ENCODE measurements at places on chromosomes 7 and 10.

DNA sequence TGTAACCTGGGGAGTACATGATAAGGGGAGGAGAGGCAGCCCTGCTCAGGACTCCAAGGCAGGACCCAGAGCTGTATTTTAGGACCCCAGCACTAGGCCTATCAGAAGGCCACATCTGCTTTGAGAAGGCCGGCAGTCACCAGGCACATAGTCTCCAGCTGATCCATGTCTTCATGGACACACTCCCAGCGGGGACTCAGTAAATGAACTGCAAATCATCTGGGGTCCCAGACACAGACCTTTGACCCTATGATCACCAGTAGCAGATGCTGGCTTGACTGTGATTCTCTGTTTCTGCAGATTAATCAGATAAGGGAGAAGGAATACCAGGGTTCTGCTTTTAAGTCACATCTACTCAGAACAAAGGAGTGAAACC, 341.4 kb upstream of the PODXL start:
- DNase-seq: no peak

GRCh38 chr10:107056182-107056581, 108.3 kb downstream of the SORCS1 start:
- no peak for DNase-seq

DNA sequence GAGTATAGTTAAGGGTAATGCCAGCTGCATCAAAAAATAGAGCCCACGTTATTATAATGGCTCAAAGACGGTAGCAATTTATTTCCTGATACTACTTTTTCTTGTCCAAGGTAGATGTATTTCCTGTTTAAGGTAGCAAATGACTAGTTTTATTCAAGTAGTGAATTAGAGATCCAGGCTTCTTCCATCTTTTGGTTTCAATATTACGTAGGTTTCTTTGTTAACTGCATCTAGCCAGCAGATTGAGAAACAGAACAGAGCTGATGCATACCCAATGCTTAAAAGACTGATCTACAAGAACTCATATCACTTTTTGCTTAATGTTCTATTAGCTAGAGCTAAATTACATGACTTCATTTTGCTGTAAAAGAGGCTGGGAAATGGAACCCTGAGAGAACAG, 992.1 kb downstream of the NRG3 start:
- no peak for DNase-seq

DNA sequence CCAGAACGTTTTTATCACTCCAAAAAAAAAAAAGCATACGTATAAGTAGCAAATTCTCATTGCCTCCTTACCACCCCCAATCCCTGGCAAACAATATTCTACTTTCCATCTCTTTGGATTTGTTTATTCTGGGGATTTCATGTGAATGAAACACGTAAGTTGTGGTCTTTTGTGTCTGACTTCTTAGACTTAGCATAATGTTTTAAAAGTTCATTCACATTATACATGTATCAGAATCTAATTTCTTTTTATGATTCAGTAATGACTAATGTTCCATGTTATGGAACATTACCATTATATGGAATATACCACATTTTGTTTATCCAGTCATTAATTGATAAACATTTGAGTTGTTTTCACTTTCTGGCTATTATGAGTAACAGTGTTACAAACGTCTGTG, 12.5 kb upstream of the KLHL7 start:
- DNase-seq: no peak

DNA sequence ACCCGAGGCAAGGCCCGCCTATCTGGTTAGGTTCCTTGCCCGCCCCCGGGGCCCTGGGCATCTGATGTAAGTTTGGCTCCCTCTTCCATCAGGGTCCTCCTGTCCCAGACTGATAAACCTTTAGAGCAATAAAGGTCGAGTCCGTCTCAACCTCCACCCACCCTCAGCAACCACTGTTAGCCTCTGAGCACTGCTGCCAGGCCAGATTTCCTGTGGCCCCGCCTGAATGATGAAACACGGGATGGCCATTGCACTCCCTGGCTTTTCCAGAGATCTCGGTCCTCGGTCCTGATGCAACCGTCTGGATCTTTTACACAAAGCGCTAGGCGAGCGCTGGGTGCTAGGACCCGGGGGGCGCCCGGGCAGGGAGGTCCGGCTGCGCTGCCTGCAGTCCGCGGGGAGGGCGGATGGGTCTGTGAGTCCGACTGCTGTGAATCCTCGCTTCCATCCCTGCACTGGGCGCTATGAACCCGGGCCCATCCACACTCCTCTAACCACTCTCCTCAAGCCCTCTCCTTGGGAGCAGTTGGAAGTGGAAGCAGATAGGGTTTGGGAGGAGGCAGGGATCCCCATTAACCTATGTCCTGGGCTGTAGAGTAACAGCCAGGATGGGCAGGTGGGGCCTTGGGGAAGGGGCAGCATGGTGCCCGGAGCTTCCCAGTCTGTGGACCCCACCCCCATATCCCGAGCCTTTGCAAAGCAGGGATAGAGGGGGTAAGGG, 875 bp upstream of the DDIT4 start:
- no peak for DNase-seq

DNA sequence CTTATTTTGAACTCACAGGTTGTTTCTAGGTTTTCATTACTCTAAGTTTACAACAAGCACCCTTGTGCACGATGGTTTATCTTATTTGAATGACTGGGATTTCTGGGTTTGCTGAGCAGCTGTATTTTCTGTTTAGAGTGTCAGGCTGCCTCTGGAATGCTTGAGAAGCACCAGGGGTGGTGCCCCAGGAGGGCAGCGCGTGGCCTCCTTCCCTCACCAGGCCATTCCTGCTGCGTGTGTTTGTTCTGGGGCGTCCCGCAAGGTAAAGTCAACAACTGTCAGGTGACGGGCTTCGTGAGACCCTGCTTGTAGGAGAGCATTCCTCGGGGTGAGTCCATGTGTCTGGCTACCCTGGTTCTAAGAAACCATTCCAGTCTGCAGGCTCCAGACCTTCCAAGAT, 54.9 kb downstream of the FAM171A1 start:
- no peak for DNase-seq

GRCh38 chr10:60937784-60938654, 6.0 kb downstream of the RHOBTB1 start:
- DNase-seq: no peak

DNA sequence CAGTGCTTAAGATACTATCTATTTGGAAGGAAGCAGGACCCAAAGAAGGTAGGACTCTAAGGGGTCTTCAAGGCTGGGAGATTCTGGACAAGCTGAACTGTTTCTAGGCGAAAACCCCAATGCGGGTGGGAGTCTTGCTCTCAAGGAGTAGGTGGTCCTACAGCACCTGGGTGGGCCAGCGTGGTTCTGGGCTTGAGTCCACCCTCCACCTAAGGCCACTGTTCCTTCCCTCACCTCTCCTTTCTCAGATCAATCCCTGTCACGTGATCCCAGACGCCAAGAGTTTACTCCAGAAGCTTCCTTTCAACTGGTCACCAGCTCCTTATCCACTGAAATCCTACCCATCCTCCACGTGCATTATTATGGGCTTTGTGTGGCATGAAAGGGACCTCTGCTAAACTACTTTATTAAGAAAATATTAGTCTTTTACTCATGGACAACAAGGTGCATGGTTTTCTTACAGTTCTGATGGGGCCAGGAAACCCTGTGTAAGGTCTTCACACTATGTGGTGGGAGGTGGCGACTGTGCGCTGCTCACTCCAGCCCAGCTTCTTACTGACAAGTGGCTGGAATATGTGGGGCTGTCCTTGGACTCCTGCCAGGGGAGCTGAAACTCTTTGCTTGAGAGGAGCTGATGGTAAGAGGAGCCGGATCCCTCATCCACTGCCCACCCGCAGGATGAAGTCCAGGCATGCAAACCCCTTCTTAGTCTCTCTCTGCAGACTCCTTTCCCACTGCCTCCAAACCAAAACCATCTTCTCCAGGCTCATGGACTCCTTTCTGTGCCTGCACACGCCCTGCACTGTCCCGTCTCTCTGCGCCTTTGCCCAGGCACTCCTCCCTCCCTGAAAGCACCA, 1.6 kb downstream of the ZNF746 start:
- DNase-seq: no peak

DNA sequence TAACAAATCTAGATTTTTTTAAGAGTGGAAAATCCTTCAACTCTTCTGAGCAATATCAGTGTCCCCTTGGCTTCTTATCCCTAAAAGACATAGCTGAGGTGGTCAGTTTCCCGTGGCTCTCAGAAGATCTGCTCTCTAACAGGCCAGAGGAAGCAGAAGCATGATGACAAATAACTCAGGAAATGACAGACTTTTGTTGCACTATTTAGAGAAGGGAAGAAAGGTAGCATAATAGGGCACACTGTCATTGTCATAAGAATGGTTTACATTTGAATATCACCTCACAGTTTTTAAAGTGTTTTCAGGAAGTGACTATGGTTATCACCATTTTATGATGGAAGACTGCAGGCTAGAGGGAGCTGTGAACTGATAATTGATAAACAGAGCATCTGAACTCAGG, 33.6 kb upstream of the RAPGEF5 start:
- DNase-seq: no peak

DNA sequence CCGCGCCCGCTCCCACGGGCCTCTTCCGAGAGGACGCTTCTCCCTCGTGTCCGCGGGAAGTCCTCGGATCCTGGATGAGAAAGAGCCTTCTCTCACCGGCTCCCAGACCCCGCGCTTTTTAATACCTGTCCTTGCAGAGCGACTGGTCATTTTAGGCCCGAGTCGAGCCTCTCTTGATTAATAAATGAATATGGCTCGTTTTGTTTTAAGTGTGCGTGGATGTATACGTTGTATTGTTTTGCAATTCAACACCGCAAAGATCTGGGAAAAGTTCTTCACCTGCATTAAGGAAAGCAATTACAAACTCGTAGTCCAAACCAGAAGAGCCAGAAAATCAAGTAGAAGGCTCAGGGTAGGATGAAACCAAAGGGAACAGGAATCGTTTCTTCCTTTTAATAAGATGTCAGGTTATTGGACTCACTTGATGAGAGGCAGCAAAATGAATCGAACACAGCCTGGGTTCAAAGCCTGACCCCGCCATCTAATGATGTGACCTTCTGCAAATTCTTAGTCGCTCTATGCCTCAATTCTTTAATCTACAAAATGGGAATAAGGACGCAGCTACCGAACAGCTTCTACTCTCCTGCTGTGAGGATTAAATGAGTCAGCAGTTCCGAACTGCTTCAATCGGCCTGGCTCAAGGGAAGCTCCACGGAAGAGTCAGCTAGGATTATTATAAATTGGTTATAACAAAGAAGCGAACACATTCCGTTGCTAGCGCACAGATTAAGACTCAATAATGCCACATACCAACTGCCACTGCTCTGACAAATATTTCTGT, 277.8 kb upstream of the NEBL start:
- DNase-seq: no peak

GRCh38 chr10:117237401-117237991, 3.4 kb upstream of the SLC18A2 start:
- no peak for DNase-seq

DNA sequence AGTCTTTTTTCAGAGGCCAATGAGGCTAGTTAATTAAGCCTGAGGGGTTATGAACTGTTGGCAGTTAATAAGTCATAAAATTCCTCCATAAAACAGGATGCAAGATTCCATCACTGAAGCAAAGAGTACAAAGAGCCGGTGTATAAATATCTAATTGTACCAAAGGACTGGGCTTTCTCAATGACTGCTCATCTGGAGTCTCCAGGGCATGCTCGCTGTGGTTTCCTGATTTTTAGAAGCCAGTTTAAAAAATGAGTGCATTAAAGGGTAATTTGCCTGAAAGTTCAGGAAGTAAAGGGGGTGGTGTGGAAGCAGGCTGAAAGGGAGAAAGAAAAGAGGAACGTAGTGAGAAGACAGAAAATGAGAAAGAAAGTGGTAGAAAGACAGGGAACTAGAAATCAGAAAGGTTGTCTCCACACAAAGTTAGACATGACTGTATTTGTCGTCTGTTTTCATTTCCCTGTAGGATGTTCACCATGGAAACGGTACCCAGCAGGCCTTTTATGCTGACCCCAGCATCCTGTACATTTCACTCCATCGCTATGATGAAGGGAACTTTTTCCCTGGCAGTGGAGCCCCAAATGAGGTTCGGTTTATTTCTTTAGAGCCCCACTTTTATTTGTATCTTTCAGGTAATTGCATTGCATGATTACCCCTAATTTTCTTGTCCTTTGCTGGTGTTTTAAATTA, 282.3 kb downstream of the TWIST1 start:
- DNase-seq: no peak

- DNase-seq: no peak
These were observed 119.0 kb downstream of the BICC1 start for GRCh38 chr10:58631715-58632114.

GRCh38 chr7:83212883-83213282, 50.2 kb upstream of the PCLO start:
- no peak for DNase-seq

GRCh38 chr7:155961241-155962190, 149.3 kb upstream of the SHH start:
- no peak for DNase-seq

GRCh38 chr7:7976677-7977076, 8.1 kb downstream of the GLCCI1 start:
- DNase-seq: no peak

GRCh38 chr10:127905001-127905847, 1.7 kb upstream of the PTPRE start:
- no peak for DNase-seq

DNA sequence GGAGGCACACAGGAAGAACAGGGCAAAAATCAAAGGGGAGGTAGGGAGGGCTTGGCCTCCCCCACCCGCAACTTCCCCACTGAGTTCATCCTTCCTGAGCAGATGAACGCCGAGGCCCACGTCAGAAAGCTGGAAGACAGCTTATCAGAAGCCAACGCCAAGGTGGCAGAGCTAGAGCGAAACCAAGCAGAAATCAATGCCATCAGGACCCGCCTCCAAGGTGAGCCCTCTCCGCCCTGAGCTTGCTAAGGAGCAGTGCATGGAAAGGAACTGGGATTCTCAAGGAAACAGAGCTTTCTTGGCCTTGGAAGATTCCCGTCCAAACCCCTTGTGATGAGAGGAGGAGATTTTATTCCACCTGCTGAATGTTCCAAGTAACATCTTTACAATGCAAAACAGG, 16.5 kb downstream of the MYH16 start:
- no peak for DNase-seq

GRCh38 chr10:84876116-84876999, 548.0 kb downstream of the CCSER2 start:
- no peak for DNase-seq

GRCh38 chr10:76015245-76015644, 583.8 kb downstream of the LRMDA start:
- no peak for DNase-seq

- DNase-seq: no peak
These were observed 187.4 kb upstream of the GRB10 start for GRCh38 chr7:50970092-50970491.

GRCh38 chr7:29920491-29920890, 69.1 kb downstream of the SCRN1 start:
- no peak for DNase-seq
